Stimulated activated naive CD4-positive, alpha-beta T cell (primary cell): ENCODE measurements at places on chromosomes 12 and 14.

DNA sequence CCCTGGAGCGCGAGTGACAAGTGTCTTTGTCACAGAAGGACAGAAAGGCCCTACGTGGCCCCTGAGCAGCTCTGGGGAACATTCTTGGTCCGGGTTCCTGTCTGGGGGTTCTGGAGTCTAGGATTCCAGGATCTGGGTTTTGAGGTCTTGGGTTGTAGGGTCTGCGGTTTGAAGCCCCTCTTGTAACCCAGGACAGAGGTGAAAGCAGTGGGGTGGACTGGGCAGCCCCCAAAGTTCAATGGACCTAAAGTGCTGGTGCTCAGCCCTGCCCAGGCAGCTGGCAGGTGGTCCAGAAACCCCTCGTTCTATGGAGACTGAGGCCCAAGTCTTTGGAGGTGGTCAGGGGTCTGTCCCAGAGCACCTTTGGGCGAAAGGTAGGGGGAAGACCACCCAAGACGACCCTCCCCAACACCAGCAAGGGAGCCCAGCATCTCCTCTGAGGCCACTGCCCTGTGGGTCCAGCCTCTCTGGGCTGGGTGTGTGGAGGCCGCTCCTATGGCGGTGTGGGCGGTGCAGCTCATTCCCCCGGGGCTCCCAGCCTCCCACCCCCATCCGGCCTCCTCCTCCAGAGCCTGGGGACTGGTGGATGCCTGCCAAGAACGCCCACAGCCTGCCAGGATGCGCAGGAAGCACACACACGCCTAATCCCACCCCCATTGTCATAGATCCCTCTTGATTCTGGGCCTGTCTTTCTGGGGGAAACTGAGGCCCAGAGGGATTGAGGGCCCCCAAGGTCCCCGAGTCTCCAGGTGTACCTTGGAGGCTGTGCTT is 30.2 kb upstream of the ANKRD9 start:
- DNase-seq = no peak

DNA sequence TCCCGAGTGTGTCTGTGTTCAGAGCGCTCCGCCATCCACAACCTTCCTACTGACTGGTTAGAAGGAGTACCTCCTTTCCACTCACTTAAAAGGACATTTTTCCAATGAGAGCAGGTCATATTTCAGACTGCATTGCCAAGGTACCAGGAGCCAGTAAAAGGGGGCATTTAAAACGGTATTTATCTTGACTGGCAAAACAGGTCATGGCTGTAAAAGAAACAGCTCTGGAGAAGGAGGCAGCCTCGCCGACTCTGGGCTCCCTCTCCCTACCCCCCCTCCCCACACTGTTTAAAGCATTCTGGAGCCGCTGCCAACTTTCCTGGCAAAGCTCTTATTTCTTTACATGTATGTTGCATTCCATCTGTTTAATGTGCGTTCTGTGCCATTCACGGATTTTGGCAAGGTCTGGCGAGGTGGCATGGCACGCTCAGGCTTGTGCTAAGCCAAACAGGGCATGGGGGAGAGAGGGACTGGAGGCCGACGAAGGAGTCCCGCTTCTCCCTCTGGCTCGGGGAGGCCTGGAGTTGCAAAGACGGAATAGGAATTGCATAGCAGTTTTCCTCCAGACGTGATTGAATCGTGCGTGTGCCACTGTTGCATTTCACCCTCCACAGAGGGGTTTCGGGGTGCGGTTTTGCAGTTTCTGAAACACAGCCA is 41.2 kb upstream of the MED13L start:
- no peak for DNase-seq

GRCh38 chr14:81164167-81164774 is 56.5 kb downstream of the GTF2A1 start:
- DNase-seq = peak; percentile 3

DNA sequence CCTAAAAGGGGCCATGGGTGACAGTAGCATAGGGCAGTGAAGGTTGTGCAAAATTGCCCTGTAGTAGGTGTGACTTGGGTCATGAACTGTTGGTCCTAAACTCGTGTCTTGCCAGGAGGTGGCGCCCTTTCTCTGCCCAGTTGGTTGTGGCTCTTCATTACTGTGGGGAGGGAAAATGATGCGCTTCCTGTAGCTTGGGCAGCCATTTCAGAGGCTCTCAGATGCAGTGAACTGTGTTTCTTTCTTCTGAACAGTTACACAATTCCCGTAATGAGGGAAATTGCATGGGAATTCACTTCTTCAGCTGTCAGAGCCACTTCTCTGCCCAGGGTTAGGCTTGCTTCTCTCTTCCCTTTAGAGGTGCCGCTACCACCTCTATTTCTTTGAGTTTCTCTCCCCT is 148.1 kb upstream of the NRXN3 start:
- DNase-seq = no peak

DNA sequence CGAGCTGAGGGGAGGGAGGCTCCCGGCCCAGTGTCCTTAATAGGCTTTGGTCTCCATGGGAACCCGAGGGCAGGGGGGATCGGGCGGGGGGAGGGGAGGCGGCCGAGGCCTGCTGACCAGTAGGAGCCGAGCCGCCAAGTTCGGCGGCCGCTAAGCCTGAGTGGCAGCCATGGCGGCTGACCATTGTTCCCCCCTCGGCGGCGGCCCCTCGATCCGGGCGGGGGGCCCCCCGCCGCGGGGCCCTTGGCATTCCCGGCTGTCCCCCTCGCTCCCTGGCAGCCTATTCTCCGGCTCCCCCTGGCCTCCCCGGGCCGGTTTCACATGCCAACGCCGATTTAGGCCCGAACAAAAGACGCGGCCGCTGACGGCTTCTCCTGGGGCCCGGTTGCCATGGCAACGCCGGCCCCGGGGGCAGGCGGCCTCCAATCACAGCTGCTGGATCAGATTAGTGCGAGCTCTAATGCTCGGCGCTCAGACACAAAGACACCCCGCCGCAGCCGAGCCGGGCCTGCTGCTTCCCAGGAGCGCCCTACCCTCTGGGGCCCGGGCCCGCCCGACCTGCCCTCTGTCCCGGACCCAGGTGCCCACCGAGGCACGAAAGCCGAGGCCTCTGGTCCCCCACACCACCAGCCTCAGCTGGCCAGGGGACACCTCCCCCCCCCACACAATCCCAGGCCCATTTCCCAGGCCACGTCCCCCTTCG is 7.3 kb downstream of the MSI1 start:
- no peak for DNase-seq

GRCh38 chr12:109926488-109927210 is 26.6 kb downstream of the TCHP start:
- no peak for DNase-seq

GRCh38 chr12:120801146-120801545 is 75.5 kb downstream of the ACADS start:
- DNase-seq = no peak

GRCh38 chr14:32883188-32883587 is 55.5 kb upstream of the NPAS3 start:
- no peak for DNase-seq

DNA sequence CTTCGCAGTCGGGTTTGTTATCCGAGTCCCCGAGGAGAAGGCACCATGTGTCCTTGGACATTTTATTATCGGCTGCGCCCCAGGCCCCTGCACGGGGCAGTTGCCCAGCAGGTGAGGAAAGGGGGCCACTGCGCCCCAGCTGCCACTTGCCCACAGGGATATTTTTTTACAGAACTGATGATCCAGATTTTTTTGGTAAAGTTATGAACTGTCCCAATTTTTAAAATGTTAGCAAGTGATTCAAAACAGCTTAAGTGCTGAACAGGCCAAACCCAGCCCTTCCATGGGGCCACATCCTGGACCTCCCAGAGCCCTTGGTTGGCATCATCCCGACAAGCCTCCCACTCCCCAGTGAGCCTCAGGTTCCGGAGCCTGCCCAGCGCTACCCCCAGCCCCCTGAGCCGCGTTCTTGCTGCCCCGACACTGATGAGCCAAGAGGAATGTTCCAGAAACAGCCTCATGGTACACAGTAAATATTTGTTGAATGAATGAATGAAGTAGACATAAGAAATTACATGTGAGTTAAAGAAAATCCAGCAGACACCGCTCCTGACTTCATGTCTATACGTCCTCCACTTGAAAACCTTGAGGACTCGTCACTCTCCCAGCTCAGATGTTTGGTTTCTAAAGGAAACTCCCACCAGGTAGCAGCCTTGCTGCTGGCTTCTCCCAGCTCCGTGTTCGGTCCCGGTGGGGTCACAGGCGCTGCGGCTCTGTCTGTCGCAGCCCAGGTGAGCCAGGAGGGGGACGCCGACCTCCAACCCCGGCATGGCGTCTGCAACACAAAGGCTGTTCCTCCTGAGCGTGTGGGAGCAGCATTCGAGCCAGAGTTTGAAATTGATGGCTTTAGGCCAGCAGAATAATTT is 88.5 kb downstream of the ADGRD1 start:
- no peak for DNase-seq

DNA sequence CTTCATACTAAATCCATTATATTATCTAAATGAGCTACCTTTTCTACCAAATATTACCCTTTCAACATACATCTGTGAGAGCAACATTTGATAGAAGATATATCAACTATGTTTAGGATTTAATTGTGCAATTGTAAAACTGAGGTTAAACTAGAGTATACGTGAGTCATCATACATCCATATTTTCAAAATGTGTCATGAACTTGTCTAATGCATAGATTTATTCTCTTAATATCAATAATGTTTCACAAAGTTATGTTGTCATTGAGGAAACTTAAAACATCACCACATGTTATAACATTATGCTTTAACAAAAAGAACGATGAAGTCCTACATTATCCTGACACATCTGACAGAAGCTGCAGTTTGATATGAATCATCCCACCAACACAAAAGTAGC is 645.5 kb upstream of the NOVA1 start:
- no peak for DNase-seq

DNA sequence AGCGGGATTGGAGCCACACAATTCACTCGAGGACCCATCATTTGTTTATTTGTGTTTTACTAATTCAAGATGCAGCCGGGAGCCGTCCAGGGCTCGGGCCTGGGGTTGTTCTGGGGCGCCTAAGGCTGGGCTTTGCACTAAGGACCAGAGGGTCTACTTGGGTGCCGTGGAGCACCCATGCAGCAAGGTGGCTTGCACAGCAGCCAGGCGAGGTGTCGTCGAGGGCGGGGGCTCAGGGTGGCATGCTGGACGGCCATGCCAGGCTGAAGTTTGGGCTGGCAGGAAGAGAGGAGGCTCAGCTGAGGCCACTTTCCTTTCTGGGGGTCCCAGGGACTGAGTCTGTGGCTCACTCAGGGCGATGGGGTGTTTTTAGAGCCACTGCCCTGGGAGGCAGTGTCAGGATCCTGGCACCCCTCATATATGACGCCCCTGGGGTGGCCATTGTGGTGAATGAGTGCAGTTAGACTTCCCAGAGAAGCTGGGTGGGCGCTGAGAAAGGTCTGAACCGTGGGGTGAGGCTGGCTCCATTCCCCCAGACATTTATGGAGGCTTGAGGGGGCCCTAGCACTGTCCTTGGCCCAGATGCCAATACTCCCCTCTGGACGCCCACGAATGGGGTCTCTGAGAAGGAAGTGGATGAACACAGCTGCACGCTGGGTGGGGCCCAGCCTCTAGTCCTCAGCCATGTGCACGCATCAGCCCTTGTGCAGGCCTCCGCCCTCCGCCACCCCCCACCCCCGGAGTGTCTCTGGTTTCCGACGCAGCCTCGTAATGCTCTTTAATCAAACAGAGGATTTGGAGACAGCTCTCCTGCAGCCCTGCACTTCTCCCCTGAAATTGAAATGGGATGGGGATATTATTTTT is 11.3 kb downstream of the MEG3 start:
- no peak for DNase-seq

DNA sequence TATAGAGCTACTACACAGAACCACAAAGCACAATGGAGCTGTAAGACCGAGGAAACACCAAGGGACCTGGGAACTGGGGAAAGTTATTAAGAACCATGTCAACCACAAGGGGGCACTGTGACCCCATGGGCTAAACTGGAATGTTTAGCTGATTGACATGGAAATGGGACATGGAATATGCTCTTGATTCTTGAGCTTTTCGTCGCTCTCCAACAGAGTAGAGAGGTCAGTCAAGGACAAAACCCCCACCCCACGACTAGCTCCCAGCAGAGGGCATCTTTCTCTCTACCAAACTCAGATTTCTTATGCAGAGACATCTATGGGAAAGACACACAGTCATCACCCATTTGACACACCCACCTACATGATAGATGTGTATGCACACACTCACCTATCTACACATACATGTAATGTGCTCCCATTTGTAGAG is 10.1 kb downstream of the NDRG2 start:
- DNase-seq = peak; percentile 45

DNA sequence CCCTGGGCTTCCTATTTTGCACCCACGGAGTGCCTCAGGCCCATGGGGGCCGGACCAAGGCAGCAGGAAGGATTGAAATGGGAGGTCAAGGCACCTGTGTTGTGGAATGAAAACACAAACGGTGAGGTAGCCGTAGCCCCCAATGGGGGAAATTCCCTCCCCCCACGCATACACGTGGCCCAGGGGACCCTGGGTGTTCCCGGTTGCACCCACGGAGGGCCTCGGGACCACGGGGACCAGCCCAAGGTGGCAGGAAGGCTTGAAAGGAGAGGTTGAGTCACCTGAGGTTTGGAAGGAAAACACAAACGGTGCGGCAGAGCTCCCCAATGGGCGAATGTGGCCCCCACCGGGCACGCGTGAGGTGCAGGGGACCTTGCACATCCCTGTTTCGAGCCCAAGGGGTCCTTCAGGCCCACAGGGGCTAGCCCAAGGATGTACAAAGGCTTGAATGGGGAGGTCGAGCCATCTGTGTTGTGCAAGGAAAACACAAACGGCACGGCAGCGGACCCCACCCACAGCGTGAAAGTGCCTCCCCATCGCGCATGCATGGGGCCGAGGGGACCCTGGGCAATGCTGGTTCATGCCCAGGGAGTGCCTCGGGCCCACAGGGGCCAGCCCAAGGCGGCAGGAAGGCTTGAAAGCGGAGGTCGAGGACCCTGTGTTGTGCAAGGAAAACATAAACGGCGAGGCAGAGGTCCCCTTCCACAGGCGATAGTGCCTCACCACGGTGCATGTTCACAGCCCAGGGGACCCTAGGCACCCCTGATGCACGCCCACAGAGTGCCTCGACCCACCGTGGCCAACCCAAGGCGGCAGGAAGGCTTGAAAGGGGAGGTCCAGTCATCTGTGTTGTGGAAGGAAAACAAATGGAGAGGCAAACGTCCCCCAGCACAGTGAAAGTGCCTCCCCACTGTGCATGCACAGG is 376.7 kb downstream of the ALG10 start:
- no peak for DNase-seq

DNA sequence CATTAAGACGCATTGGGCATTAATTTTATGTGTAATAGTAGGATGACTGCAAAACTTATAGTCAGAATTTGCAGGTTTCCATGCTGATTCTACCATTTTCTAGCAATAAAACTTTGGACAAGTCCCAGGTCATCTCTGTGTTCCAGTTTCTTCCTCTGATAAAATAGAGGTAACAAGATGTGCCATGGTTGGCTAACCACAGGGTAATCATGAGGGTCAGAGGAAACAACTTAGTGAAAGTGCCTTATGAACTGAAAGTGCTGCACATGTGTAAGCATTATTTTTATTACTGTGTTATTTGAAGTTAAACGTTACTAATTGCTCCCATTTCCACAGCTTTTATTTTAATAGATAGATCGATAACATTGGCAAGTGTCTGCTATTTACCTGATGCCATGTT is 21.1 kb downstream of the SMCO2 start:
- DNase-seq = no peak

- no peak for DNase-seq
These were observed 28.8 kb downstream of the ATXN2 start for GRCh38 chr12:111570084-111570961.
